NCI-H146 (cell line): ENCODE measurements at places on chromosomes 6 and 20.

GRCh38 chr20:57899554-57899953 is 189.7 kb upstream of the PMEPA1 start:
- DNase-seq = no peak

DNA sequence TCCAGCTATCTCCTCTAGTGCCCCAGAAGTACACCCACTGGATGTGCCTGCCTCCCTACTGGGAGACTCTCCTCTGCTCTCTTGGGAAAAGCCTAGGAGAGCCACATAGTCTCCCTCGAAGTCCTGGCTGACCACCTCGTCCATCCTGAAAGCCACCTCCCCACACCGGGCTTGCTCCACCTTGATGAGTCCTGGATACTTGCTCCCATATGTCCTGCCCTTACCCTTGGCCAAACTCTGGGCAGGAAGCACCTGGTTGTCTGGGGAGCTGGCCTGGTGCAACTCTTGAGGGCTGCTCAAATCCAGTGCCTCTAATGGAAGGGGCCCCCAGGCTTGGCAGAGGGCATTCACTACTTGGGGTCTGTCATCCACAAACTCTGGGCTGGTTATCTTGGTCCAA is 19.3 kb downstream of the KIAA1755 start:
- DNase-seq = no peak

GRCh38 chr20:63359937-63360849 is 956 bp downstream of the CHRNA4 start:
- DNase-seq = no peak

DNA sequence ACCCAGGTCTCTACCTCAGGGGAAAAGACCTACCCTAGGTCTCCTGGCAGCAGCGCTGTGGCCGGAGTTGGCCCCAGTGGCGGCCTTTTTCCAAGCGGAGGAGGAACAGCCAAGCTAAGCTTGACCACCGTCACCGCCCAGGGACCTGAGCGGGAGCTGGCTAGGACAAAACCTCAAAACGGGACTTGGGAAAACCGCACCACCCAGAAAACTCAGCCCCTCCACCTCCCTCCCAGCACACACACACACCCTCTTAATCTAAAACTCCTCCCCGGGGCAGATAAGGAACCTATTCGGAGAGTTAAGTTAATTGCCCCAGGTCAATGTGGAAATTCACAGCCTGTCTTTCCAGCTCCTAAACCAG is 2.7 kb upstream of the TRERF1 start:
- DNase-seq = peak; percentile 76

- no peak for DNase-seq
These were observed 14.9 kb downstream of the CD109 start for GRCh38 chr6:73710948-73711347.

DNA sequence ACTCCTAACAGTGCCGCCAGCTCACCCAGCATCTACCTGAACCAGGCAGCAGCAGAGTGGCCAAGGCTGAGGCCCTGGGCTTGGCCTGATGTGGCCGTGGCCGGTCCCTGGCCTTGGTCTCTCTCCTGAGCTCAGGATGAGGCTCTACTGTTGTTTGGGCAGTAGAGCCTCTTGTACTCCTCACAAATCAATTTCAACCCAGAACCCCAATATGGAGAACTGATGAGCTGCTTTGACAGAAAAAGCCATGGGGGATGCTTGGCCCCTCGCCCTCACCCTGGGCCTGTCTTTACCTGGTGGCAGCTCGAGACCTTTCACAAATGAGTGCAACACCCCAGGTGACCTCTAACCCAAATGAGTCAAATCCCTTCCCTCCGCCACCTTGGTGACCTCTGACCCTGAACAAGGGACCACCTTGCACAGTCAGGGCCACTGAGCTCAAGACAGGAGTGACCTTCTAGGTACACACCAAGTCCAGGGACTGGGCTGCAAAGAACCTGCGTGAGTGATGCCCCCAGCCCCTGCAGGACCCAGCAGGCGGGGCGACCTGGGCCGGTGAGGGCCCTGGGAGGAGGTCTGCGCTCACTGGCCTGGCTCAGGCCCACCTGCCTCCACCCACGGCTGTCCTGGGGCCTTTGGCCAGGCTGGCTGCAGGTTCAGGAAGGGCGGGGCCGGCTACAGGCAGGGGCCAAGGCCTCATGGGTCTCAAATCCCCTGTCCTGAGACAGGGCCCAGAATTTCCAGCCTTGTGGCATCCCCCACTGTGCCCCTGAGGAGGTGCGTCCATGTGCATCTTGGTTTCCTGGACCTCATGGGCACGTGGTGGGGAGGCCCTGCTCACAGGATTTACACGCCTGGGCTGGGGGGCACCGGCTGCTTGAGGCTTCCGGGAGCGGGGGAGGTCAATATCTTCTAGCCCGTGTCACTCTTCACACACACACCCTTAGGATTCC is 30.2 kb downstream of the PSMG4 start:
- no peak for DNase-seq

DNA sequence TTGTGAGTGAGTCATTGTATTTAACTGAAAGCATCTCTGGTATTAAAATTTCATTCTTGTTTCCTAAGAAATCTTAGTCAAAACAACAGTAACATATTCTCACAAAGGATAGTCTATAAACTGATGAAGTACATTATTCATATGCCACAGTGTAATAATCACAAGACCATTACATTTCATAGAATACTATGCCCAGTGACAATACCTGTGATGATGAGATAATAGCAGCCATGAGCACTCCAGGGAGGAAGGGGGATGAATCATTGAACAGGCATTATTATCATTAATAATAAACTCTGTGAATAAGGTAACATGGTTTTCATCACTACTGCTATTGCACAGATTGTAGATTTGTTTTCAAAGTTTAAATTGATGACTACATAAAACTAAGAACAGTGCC is 667.9 kb downstream of the EPM2A start:
- no peak for DNase-seq

DNA sequence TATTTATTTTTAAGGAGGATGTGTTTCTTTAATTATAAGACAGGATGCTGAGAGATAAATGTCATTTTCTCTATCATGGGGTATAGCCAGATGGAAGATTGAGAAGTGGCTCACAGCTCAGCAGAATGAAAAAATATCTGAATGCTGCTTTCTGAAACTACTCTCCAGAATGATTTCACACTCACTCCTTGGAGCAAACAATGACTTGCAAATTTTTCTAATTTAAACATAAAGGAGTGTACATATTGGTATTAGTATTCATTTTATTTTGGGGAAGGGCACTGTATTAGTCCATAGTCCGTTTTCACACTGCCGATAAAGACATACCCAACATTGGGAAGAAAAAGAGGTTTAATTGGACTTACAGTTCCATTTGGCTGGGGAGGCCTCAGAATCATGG is 52.4 kb upstream of the TRIM26 start:
- DNase-seq = no peak

- no peak for DNase-seq
These were observed 89.1 kb downstream of the GRIK2 start for GRCh38 chr6:101482606-101483005.

- no peak for DNase-seq
These were observed 51.8 kb downstream of the ABRACL start for GRCh38 chr6:139080255-139080920.

- DNase-seq = no peak
These were observed 28.4 kb downstream of the TFEB start for GRCh38 chr6:41706876-41707564.

DNA sequence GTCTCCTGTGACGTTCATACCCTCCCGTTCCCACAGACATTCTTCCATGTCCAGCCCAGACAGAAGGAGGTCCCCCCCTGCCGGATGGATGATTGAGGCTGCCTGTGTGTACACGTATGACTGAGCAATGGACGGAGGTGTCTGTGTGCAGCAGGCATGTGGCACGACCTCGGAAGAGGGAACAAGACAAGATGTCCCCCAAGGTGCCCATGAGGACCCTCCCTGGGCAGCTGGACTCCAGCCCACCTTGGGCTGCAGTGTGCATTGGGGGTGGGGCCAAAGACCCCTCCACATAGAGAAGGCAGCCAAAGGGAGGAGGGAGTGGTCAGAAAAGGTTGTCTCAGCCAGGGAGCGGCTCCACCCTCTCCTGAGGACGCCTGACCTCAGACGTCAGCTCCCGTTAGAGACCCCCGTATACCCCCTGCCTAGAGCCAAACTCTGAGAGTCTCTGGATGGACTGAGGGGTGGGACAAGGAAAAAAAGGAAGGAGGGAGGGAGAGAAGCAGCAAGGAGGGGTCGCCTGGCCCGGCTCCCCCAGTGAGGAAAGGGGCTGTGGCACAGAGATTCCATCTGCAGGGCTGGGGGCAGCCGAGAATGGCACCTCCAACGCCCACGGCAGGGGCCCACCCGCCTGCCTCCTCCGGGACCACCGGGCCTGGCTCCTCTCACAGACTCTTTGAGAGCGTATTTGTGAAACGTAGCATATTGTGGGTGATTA is 92.9 kb upstream of the BHLHE23 start:
- DNase-seq = no peak

DNA sequence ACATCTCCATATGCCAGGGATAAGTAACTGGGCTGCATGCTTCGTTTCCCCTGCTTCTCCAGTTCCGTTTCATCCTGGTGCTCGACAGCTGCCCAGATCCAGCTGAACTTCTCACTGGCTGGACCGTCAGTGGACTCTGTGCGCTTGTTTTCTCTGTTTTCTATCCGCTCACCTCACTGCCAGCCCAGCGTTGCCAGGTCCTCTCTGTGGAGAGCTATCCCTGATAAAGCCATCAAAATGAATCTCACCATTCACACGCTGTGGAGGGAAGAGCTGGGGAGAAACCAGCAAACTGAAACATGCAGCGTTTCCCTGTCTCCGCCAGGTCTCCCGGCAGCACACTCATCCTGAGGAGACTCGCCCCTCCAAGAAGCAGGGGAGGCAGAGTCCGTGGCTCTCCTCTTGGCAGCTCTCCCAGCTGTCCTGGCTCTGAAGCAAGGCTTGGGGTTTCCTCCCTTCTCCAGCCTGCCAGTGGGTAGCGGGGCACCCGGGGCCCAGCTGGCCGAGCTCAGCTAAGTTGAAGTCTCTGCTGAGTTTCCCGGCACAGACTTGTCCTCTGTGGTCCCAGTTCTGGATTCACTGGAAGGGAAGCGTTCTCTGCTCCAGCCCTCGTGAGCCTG is 160.9 kb downstream of the DTNBP1 start:
- DNase-seq = no peak

DNA sequence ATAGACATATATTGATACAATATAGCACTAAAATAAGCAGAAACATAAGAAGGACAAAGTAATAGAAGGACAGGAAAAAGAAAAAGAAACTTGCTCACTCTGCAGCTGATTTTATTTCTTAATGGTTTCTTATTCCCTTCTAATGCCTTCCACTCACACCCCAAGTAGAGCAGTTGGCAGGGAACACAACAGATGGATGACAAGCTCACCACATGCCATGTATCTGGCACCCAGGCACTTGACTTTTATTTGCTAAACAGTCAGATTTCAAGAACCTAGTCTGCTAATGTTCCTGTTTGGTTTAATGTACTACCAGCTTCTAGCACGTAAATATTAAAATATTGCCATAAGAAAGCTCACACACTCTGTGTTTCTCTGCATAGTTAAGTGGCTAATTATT is 87.1 kb downstream of the COL19A1 start:
- DNase-seq = no peak

DNA sequence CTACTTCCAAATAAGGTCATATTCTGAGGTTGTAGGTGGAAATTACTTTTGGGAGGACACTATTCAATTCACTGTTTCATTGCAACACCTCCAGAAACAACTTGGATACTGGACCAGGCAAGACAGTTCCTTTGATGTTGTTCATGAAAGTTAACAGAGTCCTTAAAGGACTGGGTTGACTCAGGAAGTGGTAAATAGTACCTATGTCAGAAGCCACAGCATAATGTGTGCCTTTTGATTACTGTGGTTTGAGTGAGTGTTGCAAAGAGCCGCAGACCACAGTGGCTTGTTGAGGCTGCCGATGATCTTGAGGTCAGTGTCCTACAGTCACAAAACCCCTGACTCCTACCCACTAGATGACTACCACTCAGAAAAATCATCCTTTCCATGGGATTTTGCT is 10.9 kb downstream of the IL20RA start:
- no peak for DNase-seq

GRCh38 chr6:169827290-169827717 is 75.9 kb downstream of the ERMARD start:
- DNase-seq = no peak

GRCh38 chr6:36928547-36928918 is 26.0 kb upstream of the PI16 start:
- DNase-seq = no peak

- no peak for DNase-seq
These were observed 47.5 kb downstream of the RNASET2 start for GRCh38 chr6:166908811-166909210.

DNA sequence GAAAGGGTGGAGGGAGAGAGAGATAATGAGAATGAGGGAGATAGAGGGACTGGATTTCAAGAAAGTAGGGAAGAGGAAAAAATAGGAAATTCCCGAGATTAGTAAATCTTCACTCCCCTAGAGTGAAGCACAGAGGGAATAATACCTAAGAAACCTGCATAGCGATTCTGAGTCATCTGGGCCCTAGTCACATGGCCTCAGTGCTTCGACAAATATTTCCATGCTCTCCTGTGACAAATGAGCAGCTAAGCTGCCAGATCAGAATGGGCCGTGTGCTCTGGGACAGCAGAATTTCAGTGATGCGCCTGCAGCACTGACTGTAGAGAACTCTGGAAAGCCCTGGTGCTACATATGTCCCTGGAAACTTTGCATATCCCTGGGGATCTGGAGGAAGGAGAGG is 48.6 kb upstream of the GRIK2 start:
- DNase-seq = no peak

- DNase-seq = no peak
These were observed 134.6 kb downstream of the SOBP start for GRCh38 chr6:107624541-107624940.

DNA sequence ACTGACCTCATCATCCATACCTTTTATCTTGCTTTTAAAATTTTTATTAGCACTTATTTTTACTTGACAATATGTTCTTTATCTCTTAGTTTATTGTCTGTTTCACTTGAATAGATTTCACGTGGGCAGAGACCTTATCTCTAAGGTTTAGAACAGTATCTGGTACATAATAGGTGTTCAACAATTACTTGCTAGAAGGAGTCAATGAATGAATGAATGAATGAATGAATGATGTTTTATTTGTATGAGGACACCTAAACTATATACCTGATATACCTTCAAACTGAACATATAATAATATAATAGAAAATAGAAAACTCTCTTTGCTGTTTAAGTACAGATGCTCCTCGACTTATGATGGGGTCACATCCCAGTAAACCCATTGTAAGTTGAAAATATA is 412.6 kb downstream of the CDKAL1 start:
- no peak for DNase-seq

- no peak for DNase-seq
These were observed 17.0 kb upstream of the STX16 start for GRCh38 chr20:58634059-58634458.

GRCh38 chr6:104022126-104022525 is 837.6 kb downstream of the HACE1 start:
- DNase-seq = no peak

- DNase-seq = no peak
These were observed 37.1 kb upstream of the GRM4 start for GRCh38 chr6:34182751-34183531.

GRCh38 chr6:18400831-18401446 is 13.8 kb downstream of the RNF144B start:
- no peak for DNase-seq

GRCh38 chr6:31103136-31103535 is 9.2 kb downstream of the C6orf15 start:
- no peak for DNase-seq
